Activated naive CD4-positive, alpha-beta T cell treated with anti-CD3 and anti-CD28 coated beads, Interleukin-2, amount 50 U/mL, for 72 hours (primary cell): ENCODE measurements at places on chromosomes 7 and 10.

- no peak for DNase-seq
Measured at GRCh38 chr7:121797657-121798452, 75.1 kb upstream of the PTPRZ1 start.

DNA sequence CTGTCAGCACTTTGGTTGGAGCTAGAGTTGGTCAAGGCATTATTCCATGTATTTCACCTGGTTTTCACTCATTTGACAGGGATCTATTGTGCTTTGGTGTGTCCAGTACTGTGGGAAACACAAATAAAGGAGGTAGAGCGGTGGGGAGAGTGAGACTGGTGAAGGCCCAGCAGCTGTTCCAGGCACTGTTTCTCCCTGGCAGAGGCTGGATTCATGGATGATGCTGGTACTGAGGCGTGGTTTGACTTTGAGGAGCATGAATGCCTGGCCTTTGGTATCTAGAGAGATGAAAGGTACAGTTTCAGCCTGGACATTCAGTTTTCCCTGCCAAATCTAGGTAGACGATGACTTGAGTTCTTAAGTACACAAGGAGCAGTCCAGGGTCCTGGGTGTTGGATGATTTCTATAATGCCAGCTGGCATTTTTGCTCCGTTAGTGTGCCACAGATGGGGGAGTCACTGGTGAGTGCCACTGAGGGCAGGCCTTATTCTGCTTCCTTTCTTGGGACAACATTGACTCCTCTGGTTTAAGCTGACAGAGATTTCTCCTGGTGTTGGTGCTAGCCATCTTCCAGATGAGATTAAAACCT is 162.2 kb upstream of the BMPER start:
- no peak for DNase-seq

DNA sequence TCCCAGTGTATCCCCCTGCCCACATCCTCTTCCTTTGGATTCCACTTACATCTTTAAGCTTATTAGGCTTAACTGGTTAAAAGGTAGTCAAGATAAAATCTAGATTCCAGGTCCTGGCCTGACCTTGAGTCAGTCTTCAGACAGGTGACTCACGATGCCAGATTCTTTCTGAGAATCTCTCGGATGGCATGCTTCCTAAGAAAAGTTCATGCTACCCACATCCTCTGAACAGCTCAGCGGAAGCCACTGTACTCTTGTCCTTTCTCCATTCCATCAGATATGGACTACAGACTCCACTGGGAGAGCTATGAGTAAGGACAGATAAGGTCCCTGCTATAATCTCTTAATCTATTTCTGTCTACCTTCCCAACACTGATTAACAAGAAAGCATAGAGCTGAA is 43.4 kb downstream of the DNMBP start:
- no peak for DNase-seq

DNA sequence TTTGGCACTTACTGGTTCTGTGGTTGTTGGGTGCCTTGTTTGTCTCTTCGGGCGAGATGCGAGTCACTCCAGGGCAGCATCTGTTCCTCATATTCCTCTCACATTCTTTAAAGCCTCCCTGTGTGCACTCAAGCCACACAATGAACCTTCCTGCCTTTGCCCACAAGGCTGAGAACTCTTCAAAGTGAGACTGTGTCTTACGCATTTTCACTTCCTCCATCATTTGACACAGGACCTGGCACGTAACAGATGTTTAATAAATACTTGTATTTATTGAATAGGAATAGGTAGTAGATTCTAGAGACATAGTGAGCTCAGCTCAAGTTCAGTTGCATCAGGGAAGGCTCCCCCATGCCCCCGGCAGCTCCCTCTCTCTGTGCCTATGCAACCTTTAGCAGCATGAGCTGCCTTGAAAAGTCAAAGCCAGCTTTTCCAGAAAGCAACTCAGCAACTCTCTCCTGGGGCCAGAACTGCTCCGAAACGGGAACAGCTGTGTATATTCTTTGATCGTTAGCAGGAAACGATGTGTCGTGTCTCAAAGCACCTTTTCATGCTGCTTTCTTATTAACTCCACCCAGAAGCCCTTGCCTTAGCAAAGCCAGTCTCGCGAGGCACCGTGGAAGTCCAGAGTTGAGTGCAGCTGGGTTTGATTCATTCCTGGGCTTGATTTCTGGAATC is 97.5 kb downstream of the PFKFB3 start:
- peak; percentile 34 for DNase-seq

- no peak for DNase-seq
Measured at GRCh38 chr7:57867884-57868701, 418.1 kb downstream of the ZNF716 start.

DNA sequence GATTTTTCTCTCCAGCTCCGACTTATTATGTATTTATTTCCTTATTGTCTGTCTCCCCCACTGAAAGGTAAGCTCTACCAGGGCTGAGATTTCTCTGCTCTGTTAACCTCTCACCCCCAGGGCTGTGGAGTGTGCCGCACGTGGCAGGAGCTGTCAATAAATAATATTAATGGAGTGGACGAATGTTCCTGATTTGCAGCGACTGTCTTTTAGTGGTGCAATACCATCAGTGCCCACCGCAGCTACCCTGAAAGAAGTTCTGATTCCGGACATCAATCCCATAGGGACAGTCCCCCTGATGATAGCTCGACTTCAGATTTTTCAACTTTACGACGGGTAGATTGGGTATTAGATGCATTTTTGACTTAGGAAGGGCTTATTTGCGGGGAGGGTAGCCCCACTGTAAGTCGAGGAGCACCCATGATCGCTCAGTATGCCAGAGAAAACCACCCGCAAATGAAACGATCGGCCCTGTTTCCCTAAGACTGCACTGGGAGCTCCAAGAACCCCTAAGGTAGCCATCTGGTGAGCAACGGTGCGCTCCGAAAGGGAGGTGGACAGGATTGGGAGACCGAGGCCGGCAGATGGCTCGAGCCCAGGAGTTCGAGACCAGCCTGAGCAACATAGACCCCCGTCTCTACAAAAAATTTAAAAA is 986 bp upstream of the PPP2R2D start:
- no peak for DNase-seq

DNA sequence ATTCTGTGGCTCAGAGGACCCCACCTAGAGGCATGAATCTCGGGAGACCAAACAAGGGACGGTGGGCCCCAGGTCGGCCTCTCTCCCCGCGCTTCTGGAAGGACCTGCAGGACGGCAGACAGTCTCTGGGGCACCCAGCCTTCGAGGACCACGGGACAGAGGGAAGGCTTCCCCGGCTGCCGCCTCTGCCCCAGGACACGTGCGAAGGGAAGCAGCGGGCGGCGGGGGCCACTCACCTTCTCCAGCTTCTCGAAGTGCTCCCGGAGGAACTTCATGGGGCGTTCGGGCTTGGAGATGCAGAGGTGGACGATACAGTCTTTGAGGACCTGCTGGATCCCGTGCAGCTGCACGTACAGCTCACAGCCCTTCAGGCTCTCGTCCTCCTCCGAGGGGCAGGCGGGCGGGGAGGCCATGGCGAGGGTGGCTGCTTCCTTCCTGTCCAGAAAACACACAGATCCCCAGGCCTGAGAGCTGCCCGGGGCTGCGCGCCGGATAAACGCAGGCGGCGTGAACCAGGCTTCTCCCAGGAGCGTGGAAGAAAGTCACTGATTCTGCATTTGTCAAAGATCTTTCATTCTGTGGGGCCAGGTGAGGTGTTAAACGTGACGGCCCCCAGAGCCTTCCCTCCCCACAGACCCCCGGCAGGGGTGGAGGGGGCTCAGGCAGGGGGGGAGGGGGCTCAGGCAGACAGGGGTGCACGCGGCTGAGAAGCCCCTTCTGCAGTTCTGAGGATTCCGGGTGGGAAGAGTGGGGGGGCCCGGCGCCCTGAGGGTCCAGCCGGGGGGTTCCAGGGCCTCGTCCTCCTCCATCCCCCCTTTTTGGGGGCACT is 15.2 kb upstream of the DNAAF5 start:
- DNase-seq = no peak
